ENCODE measurements at places on chromosomes 5 and 9. TPM values are rescaled to one million over a fixed set of nuclear protein-coding genes. Genes with fewer than 3 reads are reported as not detected.

Gene PRR16
- 7.3 TPM for total RNA-seq

Gene IFNK
- total RNA-seq = not detected

Gene AHRR
- 3.7 TPM for total RNA-seq

Gene TAF11L2
- not detected for total RNA-seq

Gene TLE1
- total RNA-seq = 15.8 TPM

Gene SNCB
- total RNA-seq = 3.2 TPM

Gene GGTA1
- 24.2 TPM for total RNA-seq

Gene S1PR3
- total RNA-seq = 51.6 TPM

Gene PCDHGA12
- 4.8 TPM for total RNA-seq

- DNase-seq = no peak
These were observed 239.1 kb downstream of the ELAVL2 start for GRCh38 chr9:23586906-23587305.

GRCh38 chr5:167348251-167348926 lies 943.1 kb upstream of the WWC1 start:
- no peak for DNase-seq

DNA sequence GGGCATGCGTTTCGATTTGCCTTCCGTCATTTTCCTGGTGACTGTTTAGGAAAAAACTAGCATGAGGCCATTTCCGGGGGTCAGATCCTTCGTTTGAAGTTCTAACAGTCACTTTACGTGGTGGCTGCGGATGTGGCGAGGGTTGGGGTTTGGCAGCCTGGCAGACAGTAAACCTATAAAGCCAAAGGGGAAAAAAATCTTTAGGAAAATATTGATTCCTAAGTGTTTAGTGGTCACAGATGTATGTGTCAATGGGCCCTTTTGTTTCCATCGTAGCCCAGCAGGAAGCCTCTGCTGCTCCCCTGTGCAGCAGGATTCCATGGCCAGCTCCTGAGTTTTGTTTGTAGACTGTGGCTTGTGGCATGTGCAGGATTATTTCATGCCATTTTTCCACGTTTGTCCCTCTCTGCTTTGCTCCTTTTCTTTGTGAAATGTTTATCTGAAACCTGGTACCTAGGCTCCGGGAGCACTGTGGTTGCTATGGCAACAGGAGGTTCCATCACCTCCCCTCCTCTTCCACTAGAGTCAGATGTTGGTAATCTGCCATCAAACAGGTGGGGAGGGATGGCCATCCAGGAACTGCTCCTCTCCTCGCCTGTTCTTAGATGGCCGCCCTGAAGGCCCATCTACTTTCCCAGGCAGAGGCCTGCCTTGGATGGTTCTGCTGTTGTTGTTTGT lies 202.3 kb downstream of the AOPEP start:
- DNase-seq = no peak

DNA sequence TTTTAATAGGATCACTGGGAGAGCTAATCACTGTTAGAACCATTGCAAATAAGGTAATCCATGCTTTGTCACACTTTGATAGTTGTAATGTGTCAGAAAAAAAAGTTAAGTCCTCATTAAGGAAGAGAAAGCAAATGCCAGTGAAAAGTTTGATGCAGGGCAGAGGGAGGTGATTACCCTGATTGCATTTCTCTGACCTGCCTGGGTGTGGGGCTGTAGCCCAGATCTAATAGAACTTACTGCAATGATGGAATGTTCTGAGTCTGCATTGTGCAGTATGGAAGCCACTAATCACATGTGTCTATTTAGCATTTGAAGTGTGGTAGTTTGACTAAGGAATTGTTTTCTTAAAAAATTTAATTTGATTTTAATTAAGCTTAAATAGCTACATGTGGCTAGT lies 202.7 kb downstream of the ATP10B start:
- no peak for DNase-seq

GRCh38 chr9:15606643-15607472 lies 54.0 kb downstream of the CCDC171 start:
- no peak for DNase-seq

GRCh38 chr5:33223563-33224284 lies 217.0 kb upstream of the TARS1 start:
- DNase-seq = no peak

- DNase-seq = no peak
These were observed 119.0 kb downstream of the ZCCHC7 start for GRCh38 chr9:37239224-37239859.

- no peak for DNase-seq
These were observed 254.3 kb downstream of the CDH12 start for GRCh38 chr5:22598796-22599195.

DNA sequence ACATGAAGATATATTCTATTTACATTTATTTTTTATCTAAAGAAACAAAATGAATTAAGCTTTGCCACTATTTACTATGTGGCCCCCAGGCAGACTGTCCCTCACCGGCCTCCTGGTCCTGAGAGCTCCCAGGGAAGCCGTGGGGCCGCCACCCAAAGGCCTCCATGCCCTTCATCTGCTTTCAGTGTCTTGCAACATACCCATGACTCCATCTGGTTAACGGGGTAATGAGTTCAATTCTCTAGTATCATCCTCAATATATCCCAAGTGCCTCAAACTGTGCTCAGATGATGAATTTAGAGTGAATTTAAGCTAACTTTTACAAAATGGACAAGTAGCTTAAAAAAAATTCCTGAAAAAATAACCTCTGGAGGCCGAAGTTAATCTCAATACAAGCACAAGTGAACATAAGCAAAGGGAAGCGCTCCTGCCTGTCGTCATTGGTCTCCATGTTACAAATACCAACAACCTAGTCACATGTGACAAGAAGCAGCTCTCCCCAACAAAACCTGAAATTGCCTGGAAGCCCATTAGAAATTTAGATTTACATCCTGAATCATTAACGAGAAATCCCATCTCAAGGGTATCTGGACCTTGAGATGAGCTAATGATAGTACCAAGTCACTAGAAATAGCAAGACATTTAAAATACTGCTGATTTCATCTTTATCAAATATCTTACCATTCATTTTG lies 26.1 kb downstream of the DAP start:
- no peak for DNase-seq

DNA sequence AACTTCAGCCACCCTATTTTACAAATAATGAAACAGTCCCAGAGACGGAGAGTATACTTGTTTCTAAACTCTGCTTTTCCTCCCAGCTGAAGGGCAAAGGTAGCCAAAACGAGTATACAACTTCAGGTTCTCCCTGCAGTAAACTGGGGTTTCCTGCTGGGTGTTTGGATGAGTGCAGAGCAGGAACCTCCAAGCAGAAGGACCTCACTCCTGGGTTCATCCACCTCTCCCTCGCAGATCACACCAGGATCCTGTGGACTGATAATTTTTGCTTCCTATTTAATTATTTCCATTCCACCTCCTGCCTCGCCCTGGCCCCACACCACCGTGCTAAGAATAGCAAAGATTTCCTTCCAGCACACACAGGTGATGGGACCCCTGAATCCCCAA lies 2.0 kb upstream of the FOXB2 start:
- no peak for DNase-seq

GRCh38 chr5:133970325-133970909 lies 2.0 kb upstream of the C5orf15 start:
- no peak for DNase-seq

DNA sequence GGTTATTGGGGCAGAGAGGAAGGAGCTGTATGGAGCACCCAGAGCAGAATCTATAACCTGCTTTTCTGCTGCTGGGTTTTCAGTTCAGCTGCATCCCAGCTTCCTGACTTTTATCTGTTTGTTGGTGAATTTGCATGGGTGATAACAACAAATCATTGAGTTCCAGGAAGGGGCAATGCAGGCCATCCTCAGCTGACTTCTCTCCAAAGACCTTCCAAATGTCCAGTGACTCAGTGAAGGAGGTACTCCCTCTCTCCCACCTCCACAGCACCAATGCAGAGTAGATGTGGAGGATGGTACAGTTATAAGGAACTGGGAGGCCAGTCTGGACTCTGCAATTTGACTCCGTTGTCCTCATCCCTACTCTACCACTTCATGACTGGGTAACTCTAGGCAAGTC lies 1.6 kb upstream of the TXN start:
- DNase-seq = no peak

GRCh38 chr5:177366528-177367322 lies 9.0 kb downstream of the RGS14 start:
- peak; percentile 92 for DNase-seq

DNA sequence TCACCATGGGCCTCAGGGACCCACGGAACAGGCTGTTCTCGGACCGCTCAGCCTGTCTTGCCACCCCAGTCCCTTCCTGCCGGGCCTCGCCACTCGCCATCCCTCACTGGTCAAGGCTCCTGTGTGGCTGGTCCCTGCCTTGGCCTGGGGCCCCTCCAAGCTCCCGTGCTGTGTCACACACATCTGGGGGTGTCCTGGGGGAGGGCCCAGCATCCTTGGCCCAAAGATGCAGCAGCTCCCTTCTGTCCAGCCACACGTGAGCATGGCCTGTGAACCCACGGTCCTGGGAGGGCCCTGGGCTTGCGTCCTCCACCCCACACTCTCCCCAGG lies 425 bp upstream of the EGFL7 start:
- peak; percentile 78 for DNase-seq

DNA sequence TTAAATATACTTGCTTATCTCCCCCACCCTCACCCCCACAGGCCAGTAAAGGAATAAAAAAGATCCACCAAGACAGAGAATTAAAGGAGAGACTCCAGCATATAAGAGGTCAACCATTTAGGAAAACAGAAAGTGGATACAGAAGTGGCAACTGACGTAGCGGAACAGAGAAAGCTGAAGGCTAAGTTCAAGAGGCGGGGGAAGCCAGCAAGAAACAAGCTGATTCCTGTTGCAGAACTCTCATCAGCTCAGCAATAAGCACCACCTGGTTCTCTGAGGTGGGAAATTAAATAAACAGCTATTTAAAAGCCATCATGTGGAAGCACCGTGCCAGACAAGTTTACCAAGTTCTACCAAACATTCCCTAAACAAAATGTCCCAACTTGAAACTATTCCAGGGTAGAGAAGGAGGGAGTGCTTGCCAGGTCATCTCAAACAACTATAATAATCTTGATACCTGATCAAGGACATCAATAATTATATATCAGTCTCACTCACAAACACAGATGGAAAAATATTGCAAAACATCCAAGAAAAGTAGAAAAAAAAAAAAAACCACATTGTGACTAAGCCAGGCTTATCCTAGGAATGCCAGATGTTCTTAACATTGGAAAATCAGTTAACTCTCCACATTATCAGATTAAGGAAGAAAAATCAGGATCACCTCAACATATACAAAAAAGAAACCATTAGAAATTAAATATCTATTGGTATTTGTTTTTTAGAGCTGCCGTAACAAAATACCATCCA lies 7.3 kb upstream of the ARL15 start:
- no peak for DNase-seq

DNA sequence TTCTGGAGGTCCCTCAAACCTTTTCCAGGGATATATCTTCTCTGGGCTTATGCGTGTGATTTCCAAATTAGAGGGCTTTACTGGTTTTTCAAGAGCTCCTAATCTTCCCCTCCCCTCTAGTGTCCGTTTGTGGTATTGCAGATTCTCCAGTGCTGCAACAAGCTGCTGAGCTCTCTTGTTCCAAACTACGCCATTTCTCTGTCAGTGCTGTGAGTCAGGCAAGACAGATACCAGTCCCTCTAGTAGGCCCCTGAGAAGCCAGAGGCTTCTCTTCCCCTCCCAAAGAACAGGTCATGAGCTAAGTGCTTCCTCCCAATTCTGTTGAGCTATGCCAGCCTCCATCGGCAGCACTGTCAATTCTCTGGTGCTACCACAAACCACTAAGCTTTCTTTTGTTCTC lies 149.5 kb downstream of the FANCC start:
- no peak for DNase-seq

DNA sequence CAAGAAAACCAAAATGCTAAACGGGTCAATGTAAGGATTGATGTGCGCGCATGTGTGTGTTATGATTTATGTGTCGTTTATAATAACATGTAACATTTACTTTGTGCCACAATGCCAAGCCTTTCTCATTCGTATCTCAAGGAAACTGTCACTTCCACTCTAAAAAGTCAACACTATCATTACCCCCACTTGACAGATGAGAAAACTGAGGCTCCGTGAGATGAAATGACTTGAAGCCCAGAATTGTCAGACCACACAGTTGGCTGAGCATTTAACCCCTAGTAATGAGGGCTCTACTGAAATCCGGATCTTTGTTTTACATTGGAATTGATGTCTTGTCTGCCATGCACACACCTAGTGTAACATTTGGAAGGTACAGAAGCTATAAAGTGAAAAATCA lies 95.0 kb upstream of the LMX1B start:
- DNase-seq = no peak

- no peak for DNase-seq
These were observed 2177.9 kb upstream of the C9orf72 start for GRCh38 chr9:29751226-29751625.

DNA sequence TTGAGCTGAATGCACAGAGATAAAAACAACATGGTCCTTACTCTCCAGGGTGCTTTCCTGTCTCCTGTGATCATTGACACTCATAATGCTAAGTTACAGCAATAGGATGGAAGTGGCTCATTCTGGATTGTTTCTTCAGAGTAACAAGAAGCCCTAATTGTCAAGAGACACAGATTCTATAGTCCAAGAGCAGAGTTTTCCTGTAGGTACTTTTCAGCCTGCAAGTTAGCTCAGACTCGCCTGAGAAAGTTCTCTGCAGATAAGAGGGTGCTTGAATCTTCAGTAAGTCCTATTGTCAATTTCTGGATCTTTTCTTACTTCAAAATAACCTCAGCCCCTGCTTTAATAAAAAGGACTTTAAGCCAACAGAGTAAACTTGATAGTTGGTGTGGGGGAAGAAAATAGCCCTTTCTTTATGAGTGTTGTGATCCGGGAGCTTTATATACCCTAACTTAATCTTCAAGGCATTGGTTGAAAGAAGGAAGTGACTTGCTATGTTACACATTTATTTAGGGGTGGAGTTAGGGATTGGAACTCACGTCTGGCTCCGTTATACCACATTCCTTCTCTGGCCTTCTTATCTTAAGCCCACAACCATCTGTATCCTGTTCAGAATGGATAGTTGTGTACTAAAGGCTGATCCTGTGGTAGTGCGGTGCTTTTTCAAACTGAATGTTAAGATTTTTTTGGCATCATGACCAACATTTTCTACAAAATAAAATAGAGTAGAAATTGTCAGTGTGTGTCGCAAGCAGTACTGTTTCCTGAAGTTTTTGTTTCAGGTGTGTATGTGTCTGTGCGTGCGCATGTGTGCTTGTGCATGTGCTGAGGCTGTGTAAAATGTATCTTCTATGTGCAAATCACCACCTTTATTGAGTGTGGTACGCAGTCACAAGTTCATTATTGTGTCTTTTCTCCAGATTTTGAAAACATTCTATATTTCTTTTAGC lies 173.9 kb downstream of the WDR70 start:
- DNase-seq = no peak

DNA sequence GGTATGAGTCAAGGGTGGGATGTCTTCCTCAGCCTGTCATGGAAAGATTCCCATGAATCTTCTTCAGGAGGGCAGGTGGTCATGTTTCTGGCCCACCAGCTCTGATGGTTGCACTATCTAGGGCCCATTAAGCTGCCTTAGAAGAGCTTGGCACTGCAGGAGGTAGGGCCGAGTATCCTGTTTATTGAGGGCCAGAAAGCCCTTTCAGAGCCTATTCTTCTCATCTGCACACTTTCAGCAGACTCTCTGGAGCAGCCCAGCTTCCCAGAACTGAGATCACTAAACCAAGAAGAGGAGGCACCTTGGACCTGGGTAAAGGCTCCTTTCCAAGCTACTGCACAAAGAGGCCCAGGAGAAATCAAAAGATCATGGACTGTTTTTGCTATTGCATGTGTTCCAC lies 146.5 kb downstream of the MTX3 start:
- DNase-seq = no peak

- no peak for DNase-seq
These were observed 62.7 kb downstream of the RGMB start for GRCh38 chr5:98836175-98836574.

Measured in right cardiac atrium (tissue), 5 donors.